Upper lobe of right lung (tissue), 1 donor: ENCODE measurements at places on chromosomes 6 and 20. TPM values are rescaled to one million over a fixed set of nuclear protein-coding genes. Genes with fewer than 3 reads are reported as not detected.

MOG gene
- total RNA-seq = not detected

GRCh38 chr6:14642842-14643241, 525.3 kb downstream of the CD83 start:
- no peak for DNase-seq

DNA sequence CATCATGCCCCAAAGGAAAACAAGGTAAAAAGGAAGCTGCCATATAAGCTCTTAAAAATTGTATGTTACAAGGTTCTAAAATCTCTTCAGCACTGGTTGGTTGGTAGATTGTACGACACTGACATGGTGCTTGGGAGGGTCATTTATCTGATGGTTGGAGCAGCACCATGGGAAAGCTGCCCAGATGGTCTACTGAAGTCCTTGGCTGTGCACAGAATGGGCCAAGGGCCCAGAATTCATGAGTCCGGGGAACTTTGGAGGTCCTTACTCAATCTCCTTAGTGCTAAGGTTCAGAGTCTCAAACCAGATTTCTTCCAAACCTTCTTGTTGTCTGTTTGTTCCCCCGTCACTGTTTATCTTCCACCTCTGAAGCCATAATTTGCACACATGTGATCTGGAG, 314.4 kb downstream of the ESR1 start:
- no peak for DNase-seq

RAMACL gene
- 8.0 TPM for total RNA-seq

DNA sequence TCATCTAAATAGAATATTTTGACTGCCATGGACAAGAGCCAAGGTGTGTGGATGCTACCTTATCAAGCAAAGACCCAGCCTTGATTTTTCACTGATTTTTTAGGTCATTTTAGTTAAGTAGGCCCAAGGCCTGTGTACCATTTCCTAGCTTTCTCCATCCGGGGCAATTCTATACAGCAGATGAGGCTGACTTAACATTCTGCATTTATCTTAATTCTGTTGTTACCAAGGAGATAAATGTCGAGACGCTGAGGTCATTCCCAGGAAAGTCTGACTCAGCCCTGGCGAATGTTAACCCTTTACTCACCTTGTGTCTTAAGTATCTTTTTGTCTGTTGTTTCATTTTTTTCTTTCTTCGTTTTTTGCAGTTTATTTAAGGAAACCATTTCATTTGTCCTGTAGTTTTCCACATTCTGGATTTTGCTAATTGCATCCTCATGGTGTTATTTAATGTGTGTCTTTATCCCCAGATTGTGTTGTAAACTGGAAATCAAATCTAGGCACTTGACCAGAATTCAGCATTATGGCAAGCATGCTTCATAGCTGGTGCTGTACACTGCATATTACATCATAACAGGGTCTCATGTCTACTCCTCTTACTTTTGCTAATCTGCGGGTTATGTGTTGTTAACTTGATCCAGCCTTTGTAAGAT, 277.0 kb downstream of the CDKAL1 start:
- DNase-seq = no peak

GRCh38 chr6:99306341-99306740, 43.1 kb downstream of the FAXC start:
- DNase-seq = no peak

DNA sequence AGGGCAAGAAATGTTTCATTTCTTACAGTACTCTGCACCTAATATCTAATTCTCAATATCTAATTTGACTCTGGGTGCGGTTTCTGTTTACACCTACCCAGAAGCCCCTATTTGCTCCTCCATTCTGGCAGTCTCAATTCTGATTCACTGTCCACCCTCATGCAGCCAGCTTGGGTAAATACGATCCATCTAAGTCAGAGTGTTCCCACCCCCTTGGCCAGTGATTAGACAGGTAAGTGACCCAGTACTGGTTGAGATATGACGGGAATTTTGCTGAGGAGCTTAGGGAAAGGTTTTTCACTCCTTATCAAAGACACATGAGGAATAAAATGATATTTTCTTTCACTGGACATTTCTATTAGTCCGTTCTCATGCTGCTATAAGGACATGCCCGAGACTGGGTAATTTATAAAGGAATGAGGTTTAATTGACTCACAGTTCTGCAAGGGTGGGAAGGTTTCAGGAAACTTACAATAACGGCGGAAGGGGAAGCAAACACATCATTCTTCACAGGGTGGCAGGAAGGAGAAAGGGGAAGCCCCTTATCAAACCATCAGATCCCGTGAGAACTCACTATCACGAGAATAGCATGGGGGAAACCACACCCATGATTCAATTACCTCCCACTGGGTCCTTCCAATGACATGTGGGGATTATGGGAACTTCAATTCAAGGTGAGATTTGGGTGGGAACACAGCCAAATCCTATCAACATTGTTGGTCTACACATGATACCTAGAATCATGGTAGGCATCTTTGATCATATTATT, 29.4 kb downstream of the GLO1 start:
- DNase-seq = no peak
